RWPE1 (cell line): ENCODE measurements at places on chromosomes 11 and 22.

GRCh38 chr11:13135385-13136271 lies 126.5 kb downstream of the RASSF10 start:
- no peak for DNase-seq

DNA sequence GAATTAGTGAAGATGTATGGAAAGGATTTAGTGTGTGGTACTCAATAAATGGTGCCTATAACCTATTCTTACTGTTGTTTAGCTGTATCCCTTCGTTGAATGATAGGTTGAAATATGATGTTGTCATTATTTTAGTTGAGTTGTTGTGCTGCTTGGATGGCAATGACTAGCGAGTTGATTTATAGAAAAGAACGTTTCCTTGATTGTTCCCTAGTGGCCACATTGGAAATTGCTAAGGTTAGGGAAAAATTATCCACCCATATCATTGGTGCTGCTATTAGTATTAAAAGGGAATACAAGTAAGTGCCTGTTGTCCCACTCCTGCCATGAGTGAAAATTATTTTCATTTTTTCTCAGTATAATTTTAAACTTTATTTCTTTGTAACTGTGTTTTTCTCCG lies 14.5 kb downstream of the EMSY start:
- DNase-seq: peak; percentile 15

- DNase-seq: no peak
Measured at GRCh38 chr11:93845181-93846092, 5.0 kb downstream of the VSTM5 start.

GRCh38 chr11:29310725-29311342 lies 706.0 kb downstream of the KCNA4 start:
- no peak for DNase-seq

DNA sequence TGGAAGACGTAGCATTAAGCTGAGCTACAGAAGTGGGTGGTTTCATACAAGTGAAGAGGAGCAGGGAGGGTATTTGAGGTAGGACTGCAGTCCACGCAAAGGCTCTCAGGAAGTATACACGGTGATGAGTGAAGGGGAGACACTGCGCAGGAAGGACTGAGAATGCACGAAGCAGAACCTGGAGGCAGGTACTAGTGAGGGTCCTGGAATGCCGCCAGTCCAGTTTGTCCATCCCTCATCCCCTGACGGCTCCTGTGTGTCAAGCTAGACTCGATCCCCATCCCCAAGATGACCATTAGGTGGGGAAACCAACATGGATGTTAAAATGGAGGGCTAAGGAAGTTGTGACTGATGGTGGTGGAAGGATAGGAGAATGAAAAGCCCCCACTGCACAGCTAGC lies 23.8 kb downstream of the ART5 start:
- DNase-seq: no peak

- DNase-seq: no peak
Measured at GRCh38 chr11:11981840-11982239, 26.6 kb downstream of the DKK3 start.

- no peak for DNase-seq
Measured at GRCh38 chr11:66313321-66314185, 3.3 kb downstream of the CD248 start.
